GM18507 (cell line): ENCODE measurements at places on chromosomes 6 and 20.

- DNase-seq, result no peak
Observed at GRCh38 chr20:36736451-36737182, 9.3 kb downstream of the NDRG3 start.

GRCh38 chr6:168155821-168156741, 77.1 kb upstream of the FRMD1 start:
- DNase-seq, result no peak

- DNase-seq, result no peak
Observed at GRCh38 chr20:59055302-59055701, 12.7 kb upstream of the PRELID3B start.

GRCh38 chr6:122495612-122496011, 24.0 kb upstream of the SERINC1 start:
- DNase-seq, result no peak
